Kidney epithelial cell (primary cell): ENCODE measurements at places on chromosomes 3 and 15. TPM values are rescaled to one million over a fixed set of nuclear protein-coding genes. Genes with fewer than 3 reads are reported as not detected.

DNA sequence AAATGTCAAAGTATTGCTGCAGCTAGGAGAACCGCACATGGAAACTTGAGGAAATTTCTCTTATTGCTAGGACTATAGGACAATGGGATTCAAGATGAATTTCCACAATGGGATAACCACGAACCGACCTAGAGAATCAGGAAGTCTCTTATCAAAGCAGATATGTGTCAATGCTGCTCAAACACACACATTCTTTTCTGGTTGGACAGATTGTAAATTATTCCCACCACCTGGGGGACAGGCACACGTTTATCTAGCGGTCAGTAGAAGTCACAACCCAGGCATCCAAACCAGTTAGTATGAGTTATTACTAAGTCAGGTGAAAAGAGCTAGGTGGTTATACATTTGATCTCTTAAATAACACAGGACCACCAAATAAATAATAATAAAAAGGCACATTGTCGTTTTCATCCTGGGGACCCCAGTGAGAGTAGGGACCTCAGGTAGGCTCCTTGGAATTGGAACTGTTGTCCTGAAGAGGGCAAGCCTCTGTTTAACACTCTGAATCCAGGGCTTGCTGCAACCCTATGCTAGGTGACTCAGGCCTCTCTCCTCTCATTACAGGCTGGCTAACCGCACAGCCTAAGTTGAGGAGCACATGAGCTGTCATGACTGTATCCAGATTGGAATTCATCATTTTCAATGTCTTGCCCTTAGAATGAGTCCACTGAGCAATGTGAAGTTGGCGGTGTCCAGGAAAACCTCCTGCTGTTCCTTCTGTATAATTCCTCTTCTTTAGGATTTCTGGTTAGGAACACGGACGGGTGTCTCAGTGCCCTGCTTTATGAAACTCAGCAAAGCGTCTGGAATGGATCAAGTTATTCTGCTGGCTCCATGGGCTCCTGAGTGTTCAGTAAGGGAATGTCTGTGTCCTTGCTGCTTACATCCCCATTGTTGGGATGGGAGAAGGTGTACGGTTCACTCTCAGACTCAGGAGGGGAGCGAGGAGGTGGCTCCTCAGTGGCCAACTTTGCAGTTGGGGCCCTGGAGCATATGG lies 59.0 kb downstream of the CLEC3B start:
- no peak for DNase-seq

GRCh38 chr15:34760909-34761308 lies 6.1 kb upstream of the GJD2 start:
- DNase-seq, result no peak

- DNase-seq, result no peak
Observed at GRCh38 chr15:41115652-41116115, 396 bp downstream of the INO80 start.

- no peak for DNase-seq
Observed at GRCh38 chr3:122941228-122942206, 86.0 kb downstream of the SEMA5B start.

DNA sequence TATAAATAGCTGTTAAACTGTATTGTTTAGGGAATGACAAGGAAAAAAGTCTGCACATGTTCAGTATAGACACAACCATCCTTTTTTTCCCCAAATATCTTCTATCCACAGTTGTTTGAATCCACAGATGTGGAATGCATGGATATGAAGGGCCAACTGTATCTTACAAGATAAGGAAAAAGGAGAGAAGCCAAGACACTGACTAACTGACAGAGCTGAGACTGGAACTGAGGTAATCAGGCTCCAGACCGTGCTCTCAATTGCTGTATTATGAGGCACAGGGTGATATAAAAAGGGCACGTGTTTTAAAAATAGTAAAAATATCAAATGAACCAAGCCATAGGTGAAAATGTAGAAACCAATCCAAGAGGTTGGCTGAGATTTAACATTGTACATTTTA lies 49.0 kb downstream of the DHX36 start:
- no peak for DNase-seq

DNA sequence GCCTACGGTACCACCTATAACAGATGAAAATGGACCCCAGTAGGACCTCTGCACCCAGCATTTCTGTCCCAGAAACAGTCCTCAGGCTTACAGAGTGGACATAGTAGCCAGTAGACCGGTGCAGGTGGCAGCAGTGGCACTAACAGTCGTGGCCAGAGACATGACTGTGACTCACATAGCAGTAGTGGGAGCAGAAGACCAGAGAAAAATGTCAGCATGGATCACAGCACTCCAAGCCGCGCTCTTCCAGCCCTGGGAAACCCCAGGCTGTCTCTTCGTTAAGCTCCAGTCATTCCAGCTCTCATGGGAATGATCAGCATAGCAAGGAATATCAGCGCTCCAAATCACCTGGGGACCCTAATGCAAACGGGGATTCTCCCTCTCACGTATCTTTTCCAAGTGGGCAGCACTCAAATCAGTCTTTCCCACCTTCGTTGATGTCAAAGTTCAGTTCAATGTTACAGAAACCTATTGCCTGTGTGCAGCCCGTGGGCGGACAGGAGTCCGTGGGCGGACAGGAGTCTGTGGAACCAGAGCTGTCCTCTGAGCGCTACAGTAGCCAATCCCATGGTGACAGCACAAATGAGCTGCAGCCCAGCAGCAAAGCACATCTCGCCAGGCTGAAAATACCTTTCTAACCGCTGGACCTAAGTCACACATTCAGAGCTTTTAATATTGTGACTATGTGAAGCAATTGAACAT lies 10.5 kb downstream of the BFSP2 start:
- no peak for DNase-seq

DNA sequence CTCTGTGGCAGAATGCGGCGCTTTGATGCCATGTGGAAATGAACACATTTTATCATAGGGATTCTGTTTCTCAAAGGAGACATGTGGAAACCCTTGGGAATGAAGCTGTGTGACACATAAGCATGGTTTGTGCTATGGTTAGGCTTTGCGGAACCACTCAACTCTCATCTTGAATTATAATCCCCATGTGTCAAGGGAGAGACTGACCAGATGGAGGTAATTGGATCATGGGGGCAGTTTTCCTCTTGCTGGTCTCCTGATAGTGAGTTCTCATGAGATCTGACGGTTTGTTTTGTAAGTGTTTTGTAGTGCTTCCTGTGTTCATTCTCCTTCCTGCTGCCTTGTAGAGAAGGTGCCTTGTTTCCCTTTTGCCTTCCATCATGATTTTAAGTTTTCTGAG lies 1109.2 kb upstream of the ALCAM start:
- DNase-seq, result no peak

Gene TM4SF18
- total RNA-seq, result 0.21 TPM in 1 of 2 replicates, not detected in the other
